ENCODE measurements at places on chromosomes 2 and 18.

- DNase-seq = no peak
These were observed 156.3 kb downstream of the DOCK10 start for GRCh38 chr2:224885836-224886547.

GRCh38 chr2:147998203-147998602, 22.3 kb downstream of the ORC4 start:
- no peak for DNase-seq

- DNase-seq = no peak
These were observed 17.7 kb upstream of the MAL start for GRCh38 chr2:95007822-95008221.

- DNase-seq = no peak
These were observed 163.0 kb downstream of the NCKAP5 start for GRCh38 chr2:133405252-133405651.

GRCh38 chr2:120109186-120110061, 96.5 kb downstream of the EPB41L5 start:
- peak; percentile 12 for DNase-seq

GRCh38 chr2:216739035-216739434, 43.7 kb upstream of the IGFBP5 start:
- DNase-seq = no peak

DNA sequence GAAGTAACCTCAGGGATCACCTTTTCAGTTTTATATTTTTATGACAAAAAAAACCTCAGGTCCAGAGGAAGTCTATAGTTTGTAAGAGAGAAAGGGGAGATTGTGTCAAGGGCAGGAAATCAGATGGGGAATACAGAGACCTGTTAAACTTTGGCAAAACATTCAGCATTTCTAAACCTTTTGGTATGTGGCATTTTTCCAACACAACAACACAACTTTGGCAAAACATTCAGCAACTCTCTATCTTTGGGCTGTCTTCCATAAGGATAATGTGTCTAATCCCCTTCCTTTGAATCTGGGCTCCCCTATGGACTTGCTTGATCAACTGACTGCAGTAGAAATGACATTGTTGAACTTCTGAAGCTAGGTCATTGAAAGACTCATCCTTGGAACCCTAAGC, 220.6 kb upstream of the CCDC68 start:
- no peak for DNase-seq

DNA sequence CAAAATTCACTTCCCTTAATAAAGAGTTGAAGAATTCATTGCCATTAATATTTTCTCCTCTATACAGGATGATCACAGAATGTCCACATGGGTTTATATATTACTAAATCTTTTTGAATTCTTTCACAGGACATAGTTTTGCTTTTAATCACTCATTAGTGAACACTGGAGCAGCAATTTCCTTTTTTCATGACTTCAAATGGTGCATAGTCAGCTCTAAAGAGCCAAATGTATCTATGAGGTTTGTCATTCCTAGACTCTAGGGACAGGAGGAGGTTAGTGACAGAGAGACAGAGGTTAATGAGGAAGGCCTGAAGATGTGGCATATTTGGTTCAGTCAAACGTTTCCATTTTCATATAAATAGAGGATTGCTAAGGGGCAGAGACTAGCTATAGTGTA, 111.8 kb downstream of the FSHR start:
- DNase-seq = no peak

DNA sequence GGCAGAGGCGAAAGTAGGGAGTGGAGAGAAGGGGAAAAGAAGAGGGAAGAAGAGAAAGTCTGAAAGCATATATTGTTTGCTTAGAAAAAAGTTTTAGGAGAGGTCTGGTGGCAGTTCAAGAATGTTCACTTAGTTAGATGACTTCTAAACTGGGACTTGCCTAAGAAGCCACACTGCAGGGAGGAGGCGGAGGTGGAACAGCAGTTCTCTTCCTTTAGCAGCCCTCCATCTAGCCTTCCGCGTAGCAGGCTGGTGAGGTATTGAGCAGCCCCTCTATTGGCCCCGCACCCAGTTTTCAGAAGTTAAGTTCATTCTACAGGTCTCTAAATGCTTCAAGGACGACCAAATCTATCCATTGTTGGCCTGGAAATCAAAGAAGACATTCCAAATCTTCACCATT, 31.9 kb upstream of the WIPF1 start:
- no peak for DNase-seq

DNA sequence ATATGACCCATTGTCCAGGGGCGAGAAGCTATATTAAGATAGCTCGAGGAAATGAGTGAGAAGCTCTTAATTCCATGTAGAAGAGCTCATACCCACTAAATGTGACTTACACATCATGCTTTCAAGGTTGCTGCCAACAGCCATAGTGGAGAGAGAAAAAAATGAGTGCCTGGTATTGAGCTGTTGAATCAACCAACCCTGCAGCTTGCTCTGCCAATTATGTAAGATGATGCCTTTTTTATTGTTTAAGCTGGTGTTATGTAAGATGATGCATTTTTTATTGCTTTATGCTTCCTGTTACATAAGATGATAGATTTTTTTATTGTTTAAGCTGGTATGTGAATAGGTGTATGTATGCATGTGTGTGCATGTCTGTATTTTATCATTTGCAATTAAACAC, 228.2 kb downstream of the CCDC178 start:
- no peak for DNase-seq

- no peak for DNase-seq
These were observed 128.1 kb downstream of the BIRC6 start for GRCh38 chr2:32484937-32485336.

GRCh38 chr2:56681659-56682396, 498.0 kb downstream of the CCDC85A start:
- no peak for DNase-seq

DNA sequence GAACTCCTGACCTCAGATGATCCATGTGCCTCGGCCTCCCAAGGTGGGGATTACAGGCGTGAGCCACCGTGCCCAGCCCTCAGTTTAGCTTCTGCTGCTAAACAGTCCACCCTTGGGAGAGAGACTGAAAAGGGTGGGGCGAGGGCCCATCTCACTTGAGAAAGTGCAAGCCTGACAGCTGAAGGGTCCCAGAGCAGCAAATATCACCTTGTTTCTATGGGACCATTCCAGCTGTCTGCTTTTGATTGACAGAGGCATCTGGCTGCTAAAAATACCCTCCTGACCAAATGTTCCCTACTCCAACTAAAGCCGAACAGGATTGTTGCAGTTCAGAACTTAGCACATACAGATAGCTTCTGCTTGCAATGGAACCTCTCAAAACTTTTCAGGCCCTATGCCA, 436 bp upstream of the SMYD1 start:
- no peak for DNase-seq

DNA sequence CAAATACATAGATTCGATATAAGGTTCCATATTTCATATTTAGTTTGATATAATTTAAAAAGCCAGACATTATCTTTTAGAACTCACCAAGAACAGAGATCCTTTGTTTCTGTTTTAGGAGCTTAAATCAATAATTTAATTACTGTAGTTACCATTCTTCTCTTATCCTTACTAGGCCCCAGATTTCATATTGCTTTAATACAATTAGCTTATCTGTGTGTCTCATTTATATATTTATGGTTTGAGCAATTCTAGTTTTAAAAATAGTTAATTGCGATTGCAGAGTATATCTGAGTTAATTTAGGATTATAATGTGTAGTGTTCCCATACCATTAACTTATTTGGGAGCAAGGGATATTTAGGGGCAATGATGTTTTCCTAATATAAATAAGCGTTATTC, 558.8 kb upstream of the ZNF804A start:
- DNase-seq = no peak

DNA sequence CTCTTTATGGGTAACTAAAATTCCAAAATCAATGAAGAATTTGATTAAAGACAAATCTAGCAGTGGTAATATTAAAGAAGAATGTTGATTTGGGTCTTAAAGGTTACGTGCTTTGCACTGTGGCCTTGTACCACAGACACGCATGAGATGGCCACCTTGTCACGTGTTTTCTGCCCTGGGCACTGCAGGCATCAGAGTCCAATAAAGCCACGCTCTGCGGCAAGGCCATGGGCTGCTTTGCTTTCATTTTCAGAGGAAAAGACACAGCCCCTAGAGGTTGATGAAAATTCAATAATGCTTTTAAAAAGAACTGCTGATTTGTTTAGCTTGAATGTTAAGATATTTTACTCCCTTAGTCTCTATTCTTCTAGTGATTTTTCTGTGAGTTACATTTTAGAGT, 30.4 kb downstream of the AOX1 start:
- no peak for DNase-seq

- no peak for DNase-seq
These were observed 203.4 kb downstream of the CTNNA2 start for GRCh38 chr2:79716266-79716665.

DNA sequence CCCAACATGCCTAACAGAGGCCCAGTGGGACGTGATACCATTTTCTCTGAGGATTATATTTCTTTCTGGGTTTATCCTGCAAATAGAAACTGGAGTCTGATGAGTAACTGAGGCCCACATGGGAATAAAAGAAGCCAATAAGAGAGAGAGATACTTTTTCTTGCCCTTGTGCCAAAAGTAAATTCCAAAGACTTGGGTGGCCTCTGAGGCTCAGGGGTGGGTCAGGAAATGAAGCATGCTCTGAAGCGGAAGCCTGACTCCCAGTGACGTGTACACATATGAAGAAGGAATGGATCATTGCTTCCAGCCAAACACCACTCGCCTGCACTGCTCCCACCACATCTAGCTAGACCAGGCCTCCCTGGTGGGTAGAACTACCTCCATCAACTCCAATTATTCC, 273.6 kb upstream of the NCKAP5 start:
- DNase-seq = no peak

DNA sequence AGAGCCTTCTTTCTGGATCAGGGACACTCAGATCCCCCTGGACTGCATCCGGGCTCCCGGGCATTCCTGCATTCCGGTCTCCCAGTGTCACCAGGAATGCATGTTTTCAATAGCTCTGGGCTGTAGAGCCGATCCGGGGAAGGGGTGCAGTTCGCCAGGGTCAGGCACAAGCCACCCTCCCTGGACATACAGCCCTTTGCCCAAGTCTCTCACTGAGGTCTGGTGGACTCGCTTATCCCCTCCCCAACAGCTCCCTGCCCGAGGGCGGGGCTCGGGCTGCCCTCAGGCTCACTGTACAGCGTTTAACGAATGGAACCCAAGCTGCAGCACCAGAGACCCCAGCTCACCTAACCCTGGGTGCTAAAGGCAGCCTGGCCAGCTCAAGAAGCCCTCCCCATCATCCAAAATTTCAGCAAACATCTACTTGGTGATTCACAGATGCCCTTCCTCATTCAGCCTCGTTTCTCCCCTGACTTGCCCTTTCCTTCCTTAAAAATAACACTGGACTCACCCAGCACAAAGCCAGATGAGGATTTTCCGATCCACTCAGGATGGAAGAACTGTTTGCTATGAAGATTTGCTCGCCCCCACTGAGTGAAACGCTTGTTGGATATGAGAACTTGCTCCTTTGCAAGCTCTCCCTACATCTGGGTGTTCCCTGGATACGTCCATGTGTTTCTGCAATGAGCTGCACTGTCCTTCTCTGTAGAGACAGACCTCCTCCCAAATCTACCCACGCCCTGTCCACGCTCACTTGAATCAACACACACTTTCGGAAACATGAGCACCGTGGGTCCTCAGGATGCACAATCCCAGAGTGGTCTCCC, 58.1 kb downstream of the PXDN start:
- no peak for DNase-seq

GRCh38 chr18:26543373-26543772, 5.0 kb downstream of the KCTD1 start:
- DNase-seq = no peak

DNA sequence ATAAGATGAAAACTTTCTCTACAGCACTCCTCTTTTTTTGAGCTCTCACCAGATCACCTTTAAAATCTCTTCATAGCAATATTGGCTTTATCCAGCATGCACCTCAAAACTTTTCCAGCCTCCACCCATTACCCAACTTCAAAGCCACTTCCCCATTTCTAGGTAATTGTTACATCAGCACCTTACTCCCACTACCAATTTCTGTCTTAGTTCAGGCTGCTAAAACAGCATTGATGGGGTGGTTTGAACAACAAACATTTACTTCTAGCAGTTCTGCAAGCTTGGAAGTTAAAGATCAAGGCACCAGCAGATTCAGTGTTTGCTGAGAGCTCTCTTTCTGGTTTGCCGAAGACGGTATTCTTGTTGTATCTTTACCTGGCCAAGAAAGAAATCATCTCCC, 114.0 kb upstream of the SLC39A10 start:
- no peak for DNase-seq

- DNase-seq = no peak
These were observed 189.4 kb downstream of the MSH2 start for GRCh38 chr2:47592381-47592780.

DNA sequence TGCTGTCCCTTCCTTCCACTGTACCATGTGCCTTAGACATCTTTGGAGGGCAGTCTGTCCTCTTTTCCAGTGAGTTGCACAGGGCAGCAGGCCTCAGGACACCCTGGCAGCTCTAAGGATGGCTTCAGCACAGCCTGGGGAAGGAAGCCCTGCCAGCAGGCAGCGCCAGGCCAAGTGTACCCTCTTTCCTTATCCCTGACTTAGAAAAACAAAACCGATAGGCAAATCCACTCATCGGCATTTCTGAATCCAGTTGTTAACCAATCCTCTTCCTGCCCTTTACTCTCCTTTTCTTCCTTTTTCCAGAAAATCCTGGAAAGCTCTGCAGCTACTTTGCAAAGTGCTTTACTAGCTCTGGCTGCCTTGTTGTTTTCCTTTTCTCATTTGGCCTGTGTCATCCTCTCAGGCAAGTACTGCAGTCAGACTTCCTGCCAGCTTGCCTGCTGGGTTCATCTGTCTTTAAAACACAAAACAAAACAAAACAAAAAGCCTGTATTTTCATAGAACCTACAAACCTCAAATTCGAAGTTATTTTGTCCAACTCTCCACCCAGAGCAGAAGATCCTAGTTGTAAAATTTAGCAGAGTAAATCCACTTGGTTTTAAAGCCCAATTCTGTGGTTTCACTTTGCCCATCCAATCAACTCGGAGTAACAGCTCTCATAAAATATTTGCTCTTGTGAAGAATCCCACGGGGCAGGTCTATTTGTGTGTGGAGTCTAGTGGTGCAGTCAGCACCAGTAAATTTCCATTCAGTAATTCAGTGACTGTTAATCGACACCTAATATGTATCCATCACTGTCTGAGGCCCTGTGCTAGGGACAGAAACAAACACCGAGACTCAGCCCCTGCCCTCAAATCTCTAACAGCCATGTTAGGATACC, 45.2 kb downstream of the PCBP1 start:
- no peak for DNase-seq

DNA sequence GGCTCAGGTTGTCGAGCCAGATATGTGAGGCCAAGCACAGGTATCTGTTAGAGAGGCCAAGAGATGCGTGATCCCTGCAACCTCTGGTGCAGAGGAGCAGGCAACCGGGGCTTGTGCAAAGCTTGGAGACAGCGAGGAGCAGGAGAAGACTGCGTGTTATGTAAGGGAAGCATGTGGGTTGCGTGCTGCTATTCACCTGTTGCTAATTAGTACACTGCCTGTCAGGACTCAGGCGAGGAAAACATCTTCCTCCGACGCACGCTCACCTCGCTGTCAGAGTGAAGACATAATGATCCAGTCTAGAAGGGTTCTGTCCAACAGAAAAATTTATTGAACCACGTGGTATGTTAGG, 102.5 kb downstream of the HNRNPLL start:
- no peak for DNase-seq
